ENCODE measurements at places on chromosomes 12 and 14.

DNA sequence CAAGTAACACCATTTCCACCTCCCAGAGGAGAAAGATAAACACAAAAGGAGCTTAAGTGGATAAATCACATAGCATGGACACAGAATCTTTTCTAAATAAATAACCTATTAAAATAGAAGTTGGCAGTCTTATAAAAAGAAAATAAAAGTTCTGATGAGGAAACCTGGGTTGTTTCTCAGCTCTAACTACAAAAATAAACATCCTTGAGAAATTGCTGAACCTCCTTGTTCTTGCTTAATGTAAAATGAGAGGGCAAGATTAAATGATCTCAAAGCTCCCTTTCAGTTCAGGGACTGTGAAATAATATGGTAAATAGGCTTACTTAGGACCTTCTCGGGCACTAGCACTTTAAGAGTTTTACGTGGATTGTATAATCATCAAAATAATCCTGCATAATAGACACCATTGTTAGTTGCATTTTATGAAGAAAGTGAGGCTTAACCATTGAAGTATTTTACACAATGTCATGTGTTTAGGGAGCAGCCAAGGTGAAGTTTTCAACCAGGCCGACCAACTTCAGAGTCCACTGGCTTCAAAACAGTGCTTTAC lies 214.0 kb upstream of the NOVA1 start:
- DNase-seq = no peak

- no peak for DNase-seq
Measured at GRCh38 chr12:118302053-118302452, 70.7 kb downstream of the TAOK3 start.

GRCh38 chr12:120048263-120048662 lies 59.2 kb downstream of the BICDL1 start:
- no peak for DNase-seq

- DNase-seq = no peak
Measured at GRCh38 chr12:56601503-56601902, 28.6 kb downstream of the BAZ2A start.

GRCh38 chr12:84599539-84599938 lies 313.1 kb downstream of the SLC6A15 start:
- no peak for DNase-seq

GRCh38 chr12:52247622-52248540 lies 14.8 kb downstream of the KRT7 start:
- no peak for DNase-seq

GRCh38 chr14:45610318-45610717 lies 357.3 kb upstream of the MIS18BP1 start:
- DNase-seq = no peak

- no peak for DNase-seq
Measured at GRCh38 chr14:95323917-95324316, 4.2 kb upstream of the CLMN start.

- no peak for DNase-seq
Measured at GRCh38 chr12:131133015-131133905, 179.6 kb downstream of the ADGRD1 start.

DNA sequence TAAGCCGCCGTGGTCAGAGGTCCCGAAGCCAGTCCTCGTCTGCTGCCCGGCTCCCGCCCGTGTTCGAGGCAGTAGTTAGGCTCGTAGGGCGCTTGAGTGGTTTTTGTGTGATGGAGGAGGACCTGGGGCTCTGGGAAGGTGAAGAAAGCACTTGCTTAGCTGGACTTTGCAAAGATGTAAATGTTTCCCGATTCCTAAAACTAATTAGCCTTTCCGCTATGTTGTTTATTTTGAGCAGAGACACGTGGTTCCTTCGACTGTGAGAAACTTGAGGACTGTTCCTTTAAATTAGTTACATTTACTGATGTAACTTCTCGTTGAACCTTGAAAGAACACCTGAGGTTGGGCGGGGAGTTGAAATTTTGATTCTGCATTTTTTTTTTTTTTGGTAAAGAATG lies 33.9 kb downstream of the MIA2 start:
- no peak for DNase-seq

DNA sequence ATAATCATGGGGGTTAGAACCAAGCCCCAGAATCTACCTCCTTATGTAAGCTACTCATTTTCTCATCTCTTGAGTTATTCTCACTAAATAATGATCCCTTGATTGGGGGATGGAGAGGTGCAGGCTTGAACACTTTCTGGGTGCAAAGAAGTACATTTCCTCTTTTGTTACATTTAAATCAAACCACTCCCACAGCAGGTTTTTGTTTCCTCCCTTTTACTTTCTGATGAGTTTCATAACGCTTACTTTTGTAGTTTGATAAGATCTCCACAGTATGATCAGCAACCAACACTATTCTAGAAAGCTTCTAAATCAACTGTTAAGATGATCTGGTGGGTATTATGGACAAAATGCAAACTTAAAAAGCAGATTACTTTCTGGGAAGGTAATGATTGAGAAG lies 20.5 kb downstream of the VCPKMT start:
- DNase-seq = no peak

DNA sequence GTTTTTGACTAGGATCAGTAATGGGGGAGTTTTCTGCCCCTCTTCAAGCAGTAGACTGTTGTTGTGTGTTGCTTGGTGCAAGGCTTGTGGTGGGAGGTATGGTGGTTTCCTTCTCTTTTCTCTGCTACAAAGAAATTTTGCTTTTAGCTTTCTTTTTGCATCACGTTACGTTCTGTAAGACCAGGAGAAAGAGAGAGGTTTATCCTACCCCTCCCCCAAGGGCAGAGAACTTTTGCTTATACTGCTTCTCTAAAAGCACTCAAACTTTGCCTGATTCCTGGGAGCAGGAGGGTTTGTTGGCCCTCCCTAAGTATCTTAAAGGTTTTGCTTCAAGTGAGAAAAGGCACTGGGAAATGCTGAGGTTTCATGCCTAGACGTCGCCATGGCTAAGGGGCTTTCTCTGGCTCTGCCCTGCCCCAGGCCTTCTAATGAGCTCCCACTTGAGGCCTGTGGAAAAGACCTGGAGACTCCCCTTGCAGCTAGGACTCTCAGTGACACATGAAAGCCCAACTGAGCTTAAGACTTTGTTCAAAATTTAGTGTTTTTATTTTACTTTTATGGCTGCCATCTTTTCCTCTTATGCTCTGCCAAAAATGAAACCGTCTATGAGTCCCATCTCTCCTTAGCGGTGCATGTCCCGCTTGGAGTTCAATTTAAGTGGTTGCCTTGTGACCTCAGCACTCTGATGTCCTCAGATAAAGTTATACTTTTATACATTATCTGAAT lies 49.2 kb downstream of the EIF2S3B start:
- DNase-seq = no peak

DNA sequence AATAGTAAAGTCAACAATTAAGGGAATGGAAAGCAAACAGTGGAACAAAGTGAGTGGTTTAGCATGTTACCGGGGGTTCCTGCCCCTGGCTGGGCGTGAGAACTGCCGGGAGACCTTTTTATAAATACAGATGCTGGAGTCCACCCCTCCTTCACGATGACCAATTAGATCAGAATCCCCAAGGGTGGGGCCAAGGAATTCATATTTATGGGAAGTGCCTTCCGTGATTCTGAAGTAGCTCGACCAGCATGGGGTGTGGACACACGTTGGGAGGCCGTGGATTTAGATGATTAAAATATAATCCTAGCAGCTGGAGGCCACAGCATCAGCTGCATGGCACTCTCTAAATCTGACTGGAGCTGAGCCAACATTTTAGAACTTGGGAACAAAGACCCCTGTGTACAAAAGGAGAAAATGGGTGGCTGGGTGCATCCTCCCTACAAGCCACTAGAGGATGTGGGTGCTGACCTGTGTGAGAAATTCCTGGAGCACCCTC lies 87.9 kb downstream of the SRRM4 start:
- DNase-seq = no peak

- DNase-seq = no peak
Measured at GRCh38 chr12:68305278-68305677, 26.9 kb downstream of the MDM1 start.

DNA sequence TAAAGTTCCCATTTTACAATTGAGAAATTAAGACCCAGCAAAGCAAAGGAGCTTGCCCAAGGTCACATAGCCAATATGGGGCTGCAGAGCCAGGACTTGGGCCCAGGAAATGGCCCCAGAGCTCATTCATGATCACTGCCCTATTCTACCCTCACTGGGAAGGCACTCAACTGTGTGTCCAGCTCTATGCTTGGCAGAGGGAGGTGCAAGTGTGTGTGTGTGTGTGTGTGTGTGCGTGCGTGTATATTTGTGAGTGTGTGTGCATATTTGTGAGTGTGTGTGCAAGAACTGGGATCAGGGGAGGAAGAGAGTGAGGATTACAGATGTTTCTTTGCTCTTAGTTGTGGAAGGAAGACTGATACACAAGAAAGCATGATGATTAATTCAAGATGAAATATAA lies 151.2 kb upstream of the CRY1 start:
- DNase-seq = no peak

DNA sequence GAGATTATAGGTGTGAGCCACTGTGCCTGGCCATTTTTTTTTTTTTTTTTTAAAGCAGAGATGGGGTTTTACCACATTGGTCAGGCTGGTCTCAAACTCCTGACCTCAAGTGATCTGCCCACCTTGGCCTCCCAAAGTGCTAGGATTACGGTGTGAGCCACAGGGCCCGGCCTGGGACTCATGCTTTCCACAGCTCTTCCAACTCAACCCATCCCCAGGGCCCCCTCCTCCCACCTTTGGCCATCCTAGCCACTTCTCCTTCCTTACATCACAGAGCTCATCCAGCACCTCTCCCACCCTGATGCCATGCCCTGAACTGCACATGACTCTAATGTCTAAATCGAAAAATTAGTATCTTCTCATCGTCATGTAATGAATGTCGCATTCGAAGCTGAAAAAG lies 12.6 kb upstream of the TDRD9 start:
- DNase-seq = no peak

- DNase-seq = no peak
Measured at GRCh38 chr14:34075042-34075744, 124.3 kb upstream of the EGLN3 start.

GRCh38 chr12:11777962-11778361 lies 128.5 kb downstream of the ETV6 start:
- DNase-seq = no peak

GRCh38 chr12:2919249-2919648 lies 28.6 kb downstream of the TULP3 start:
- no peak for DNase-seq

GRCh38 chr14:93729993-93730392 lies 58.3 kb downstream of the PRIMA1 start:
- DNase-seq = no peak

GRCh38 chr14:24132061-24132685 lies 1.7 kb downstream of the FITM1 start:
- no peak for DNase-seq

GRCh38 chr12:60176891-60177290 lies 581.1 kb downstream of the SLC16A7 start:
- DNase-seq = peak; percentile 81

GRCh38 chr12:14307004-14307403 lies 58.5 kb upstream of the ATF7IP start:
- DNase-seq = no peak

DNA sequence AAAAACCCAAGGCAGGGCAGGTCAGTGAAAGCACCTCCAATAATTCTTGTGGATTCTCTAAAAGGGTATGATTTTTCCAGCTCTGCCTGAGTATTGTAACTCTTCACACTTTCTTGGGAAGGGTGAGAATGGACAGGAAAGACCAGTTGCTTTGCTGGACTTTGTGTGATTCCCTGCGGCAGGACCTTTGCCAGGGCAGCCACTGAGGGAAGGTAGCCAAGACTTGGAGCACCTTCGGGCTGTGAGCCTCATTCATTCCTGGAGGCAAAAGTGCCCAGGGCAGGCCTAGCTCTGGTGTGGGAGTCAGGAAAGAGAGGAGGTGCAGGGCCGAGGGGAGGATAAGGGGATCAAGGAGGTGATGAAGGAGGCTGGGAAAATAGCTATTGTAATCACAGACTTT lies 80.2 kb downstream of the VCPKMT start:
- DNase-seq = no peak

- no peak for DNase-seq
Measured at GRCh38 chr12:119181202-119181601, 2.5 kb downstream of the HSPB8 start.

GRCh38 chr12:119225454-119225853 lies 46.7 kb downstream of the HSPB8 start:
- DNase-seq = no peak

- no peak for DNase-seq
Measured at GRCh38 chr12:14621826-14622225, 54.1 kb upstream of the PLBD1 start.

DNA sequence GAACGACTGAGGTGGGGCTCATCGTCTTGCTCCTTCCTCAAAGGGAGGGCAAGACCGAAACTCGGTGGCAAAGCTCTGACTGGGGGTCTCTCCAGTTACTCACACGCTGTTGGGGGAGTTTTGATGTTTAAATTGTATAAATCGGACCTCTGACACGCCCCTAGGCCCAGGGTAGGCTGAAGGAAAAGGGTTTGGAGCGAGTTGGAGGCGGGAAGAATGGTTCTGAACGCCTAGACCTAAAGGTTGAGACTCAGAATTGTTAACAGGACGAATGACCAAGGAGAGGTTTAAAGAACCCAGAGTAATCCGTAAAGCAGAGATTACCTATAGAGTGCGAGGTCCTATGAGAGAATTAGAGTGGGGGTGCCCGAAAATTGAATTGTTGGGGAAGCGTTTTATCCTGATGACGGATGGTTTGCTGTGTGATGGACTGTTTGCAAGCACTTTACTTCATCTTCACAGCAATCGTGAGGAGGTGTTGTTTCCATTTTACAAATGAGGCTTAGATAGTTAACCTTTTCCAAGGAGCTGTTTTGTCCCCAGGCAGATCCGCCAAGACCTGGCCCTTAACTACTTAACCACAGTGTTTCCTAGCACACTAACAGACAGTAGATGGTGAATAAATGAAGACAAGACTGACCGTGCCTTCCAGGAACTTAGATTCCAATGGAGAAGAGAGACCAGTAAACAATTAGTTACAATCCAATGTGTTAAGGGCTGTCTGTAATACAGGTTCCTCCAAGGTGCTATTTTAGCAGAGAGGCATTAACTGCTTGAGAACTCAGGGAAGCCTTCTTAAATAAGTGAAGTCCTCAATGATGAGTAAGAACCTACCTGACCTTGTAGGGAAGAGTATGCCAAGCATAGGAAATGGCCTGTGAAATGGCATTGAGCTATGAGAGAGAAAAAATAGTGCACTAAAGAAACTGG lies 929 bp upstream of the UBE2N start:
- no peak for DNase-seq

DNA sequence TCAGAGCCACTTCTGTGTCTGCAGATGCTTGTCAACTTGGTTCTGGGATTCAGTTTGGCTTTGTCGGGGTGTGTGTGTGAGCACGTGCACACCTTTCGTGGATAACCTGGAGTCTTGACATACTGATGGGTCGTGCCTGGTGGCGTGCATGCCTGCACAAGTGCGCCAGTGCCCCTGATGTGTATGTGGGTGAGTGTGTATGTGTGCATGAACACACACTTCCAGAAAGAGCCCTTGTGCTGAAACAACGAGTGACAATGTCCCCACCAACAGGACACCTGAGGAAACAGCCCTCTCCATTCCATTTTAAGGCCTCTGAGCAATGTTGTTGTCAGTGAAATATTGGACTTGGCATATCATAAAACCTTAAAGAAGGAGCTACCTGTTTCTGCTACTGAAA lies 53.9 kb downstream of the SMUG1 start:
- no peak for DNase-seq

- DNase-seq = no peak
Measured at GRCh38 chr12:93108985-93109384, 179.9 kb upstream of the EEA1 start.

GRCh38 chr12:56081393-56082347 lies 1.7 kb downstream of the ERBB3 start:
- no peak for DNase-seq
